ENCODE measurements at places on chromosomes 7 and 10. TPM values are rescaled to one million over a fixed set of nuclear protein-coding genes. Genes with fewer than 3 reads are reported as not detected.

SPDYE8 gene
- not detected for total RNA-seq

NACAD gene
- total RNA-seq, result 0.02 TPM

PRLHR gene
- not detected for total RNA-seq

CACNA2D1 gene
- total RNA-seq, result 0.49 TPM

PIK3CG gene
- total RNA-seq, result 35.4 TPM

PCLO gene
- total RNA-seq, result not detected

NAT16 gene
- total RNA-seq, result not detected

GIMAP2 gene
- total RNA-seq, result 1.2 TPM

GBX1 gene
- not detected for total RNA-seq

HECTD2 gene
- total RNA-seq, result 5.8 TPM

TRPV6 gene
- total RNA-seq, result 0.81 TPM

KAT6B gene
- 9.0 TPM for total RNA-seq

UCN3 gene
- not detected for total RNA-seq

ANAPC16 gene
- 72.7 TPM for total RNA-seq

ANKRD61 gene
- total RNA-seq, result not detected

LIPN gene
- total RNA-seq, result not detected

GSTO2 gene
- 1.4 TPM for total RNA-seq

ADAM22 gene
- 0.40 TPM for total RNA-seq

CUZD1 gene
- 1.3 TPM for total RNA-seq

PNLIPRP2 gene
- 0.40 TPM for total RNA-seq

CALCR gene
- 0.16 TPM for total RNA-seq

LMOD2 gene
- 0.13 TPM for total RNA-seq

HMX3 gene
- total RNA-seq, result 43.5 TPM

SLC18A3 gene
- not detected for total RNA-seq

PRSS2 gene
- 23.9 TPM for total RNA-seq

C10orf105 gene
- 0.09 TPM for total RNA-seq

SPDYE5 gene
- total RNA-seq, result 0.09 TPM

NKX2-3 gene
- not detected for total RNA-seq

BEND7 gene
- total RNA-seq, result 8.2 TPM

KCND2 gene
- not detected for total RNA-seq

DCLRE1A gene
- 13.8 TPM for total RNA-seq

ASAH2 gene
- total RNA-seq, result 11.8 TPM
